Liver (tissue), 10 donors: ENCODE measurements at places on chromosomes 7 and 10. TPM values are rescaled to one million over a fixed set of nuclear protein-coding genes. Genes with fewer than 3 reads are reported as not detected.

Gene INA
- total RNA-seq: not detected

GRCh38 chr7:106731646-106732444, 70.9 kb upstream of the CCDC71L start:
- H3K27me3 ChIP-seq: no peaks in the 10 kb centered on the region
- no peaks in the 10 kb centered on the region for H3K36me3 ChIP-seq
- peaks cover 6% of the 10 kb centered on the region for H3K4me1 ChIP-seq
- no peak overlapping the region for H3K4me3 ChIP-seq
- H3K27ac ChIP-seq: no peak overlapping the region
- DNase-seq: no peak

- H3K27ac ChIP-seq: no peak overlapping the region
- H3K4me1 ChIP-seq: peaks cover 2% of the 10 kb centered on the region
- DNase-seq: no peak
- H3K36me3 ChIP-seq: no peaks in the 10 kb centered on the region
- no peak overlapping the region for H3K4me3 ChIP-seq
These were observed 140.5 kb downstream of the PKD1L1 start for GRCh38 chr7:47807756-47808155.

GRCh38 chr7:92158660-92159575, 20.0 kb downstream of the LRRD1 start:
- H3K4me3 ChIP-seq: no peak overlapping the region
- no peak overlapping the region for H3K27ac ChIP-seq

DNA sequence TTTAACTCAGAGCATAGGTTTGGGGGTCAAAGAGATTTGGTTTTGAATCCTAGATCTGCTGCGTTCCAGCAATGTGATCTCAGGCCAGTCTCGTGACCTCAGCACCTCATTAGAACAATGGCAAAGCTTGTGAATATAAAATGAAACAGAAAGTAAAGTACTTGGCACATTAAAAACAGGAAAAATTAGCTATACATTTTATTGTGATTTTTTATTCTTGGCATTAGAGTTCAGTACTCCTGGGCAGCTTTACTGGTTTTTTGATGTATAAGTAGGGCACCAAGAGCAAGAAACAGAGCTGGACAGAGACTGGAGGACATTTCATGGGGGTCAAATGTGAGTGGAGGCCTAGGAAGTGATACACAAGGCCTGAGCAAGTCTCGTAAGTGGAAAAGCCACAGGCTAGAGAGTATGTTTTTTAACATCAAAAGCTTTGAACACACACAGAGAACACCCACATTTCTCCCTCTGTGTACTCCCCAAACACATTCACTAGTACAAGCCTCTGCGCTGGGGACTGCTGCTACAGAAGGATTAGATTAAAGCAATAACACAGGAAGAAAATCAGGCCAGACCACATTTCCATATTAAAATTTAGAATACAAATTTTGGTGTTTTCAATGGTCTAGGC, 157.2 kb upstream of the SLC25A13 start:
- H3K36me3 ChIP-seq: no peaks in the 10 kb centered on the region
- H3K4me1 ChIP-seq: no peaks in the 10 kb centered on the region
- no peak overlapping the region for H3K4me3 ChIP-seq
- H3K27me3 ChIP-seq: no peaks in the 10 kb centered on the region

Gene DDC
- 74.9 TPM for total RNA-seq

- H3K36me3 ChIP-seq: no peaks in the 10 kb centered on the region
- no peaks in the 10 kb centered on the region for H3K27me3 ChIP-seq
- H3K4me3 ChIP-seq: no peak overlapping the region
- peak overlapping the region; percentile 95 for H3K27ac ChIP-seq
These were observed 293.6 kb upstream of the ZMIZ1 start for GRCh38 chr10:78774999-78775711.

Gene CD36
- total RNA-seq: 597 TPM

DNA sequence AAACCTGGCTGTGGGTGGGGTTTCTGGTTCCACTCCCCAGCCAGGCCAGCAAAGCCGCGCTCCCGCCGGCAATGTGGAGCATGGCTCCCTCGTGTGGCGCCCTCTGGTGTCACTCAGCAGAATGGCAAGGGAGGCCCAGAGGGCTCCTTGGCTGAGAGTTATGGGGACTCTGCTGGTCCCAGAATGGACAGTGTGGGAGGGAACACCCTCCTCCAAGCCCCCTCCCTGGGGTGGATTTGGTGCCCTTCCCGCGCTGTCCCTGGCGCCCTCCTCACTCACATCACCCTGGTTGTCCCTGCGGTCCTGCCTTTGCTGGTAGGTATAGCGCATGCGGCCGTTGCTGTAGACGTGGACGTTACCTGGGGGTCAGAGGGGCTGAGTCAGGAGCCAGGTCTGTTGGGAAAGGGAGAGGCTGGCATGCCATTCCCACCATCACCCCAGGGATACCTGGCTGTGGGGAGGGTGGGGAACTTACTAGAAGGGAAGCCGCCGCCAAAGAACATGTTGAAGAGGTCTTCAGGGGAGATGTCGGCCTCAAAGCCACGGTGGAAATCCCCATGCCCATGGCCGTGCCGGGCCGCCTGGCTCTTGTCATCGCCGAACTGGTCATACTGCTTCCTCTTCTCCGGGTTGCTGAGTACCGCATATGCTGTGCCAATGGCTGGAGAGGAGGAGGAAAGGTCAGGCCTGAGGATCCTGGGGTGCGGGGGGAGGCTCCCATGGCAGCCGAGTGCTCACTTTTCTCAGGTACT, 14.0 kb downstream of the DNAJB12 start:
- H3K36me3 ChIP-seq: peaks cover 16% of the 10 kb centered on the region
- H3K4me1 ChIP-seq: peaks cover 22% of the 10 kb centered on the region
- DNase-seq: peak; percentile 79
- no peak overlapping the region for H3K27ac ChIP-seq
- H3K4me3 ChIP-seq: no peak overlapping the region

- H3K36me3 ChIP-seq: no peaks in the 10 kb centered on the region
- no peak for DNase-seq
- H3K27me3 ChIP-seq: peaks cover 6% of the 10 kb centered on the region
- no peak overlapping the region for H3K4me3 ChIP-seq
- H3K4me1 ChIP-seq: no peaks in the 10 kb centered on the region
These were observed 53.3 kb upstream of the FAM180A start for GRCh38 chr7:135801877-135802276.

Gene FAM131B
- total RNA-seq: 0.14 TPM

DNA sequence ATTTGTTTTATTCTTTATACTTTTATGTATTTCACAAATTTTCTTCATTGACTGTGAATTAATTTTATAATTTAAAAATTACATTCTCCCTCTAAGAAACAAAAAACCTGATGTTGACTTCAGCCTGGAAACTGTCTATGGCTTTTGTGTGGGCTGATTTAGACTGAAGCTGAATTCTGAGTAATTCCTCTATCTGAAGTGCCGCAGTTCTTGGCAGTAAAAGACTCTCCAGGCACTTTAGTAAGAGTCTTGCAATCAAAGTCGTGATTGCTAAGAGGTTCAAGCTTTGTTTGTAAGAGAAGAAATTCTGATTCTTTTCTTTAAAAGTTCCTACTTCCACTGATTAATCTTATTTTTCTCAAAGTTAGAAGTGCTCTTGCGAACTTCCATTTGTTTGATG, 3.4 kb upstream of the CEP41 start:
- H3K4me1 ChIP-seq: peaks cover 3% of the 10 kb centered on the region
- H3K36me3 ChIP-seq: no peaks in the 10 kb centered on the region
- no peaks in the 10 kb centered on the region for H3K27me3 ChIP-seq
- no peak for DNase-seq
- H3K4me3 ChIP-seq: no peak overlapping the region
- no peak overlapping the region for H3K27ac ChIP-seq

DNA sequence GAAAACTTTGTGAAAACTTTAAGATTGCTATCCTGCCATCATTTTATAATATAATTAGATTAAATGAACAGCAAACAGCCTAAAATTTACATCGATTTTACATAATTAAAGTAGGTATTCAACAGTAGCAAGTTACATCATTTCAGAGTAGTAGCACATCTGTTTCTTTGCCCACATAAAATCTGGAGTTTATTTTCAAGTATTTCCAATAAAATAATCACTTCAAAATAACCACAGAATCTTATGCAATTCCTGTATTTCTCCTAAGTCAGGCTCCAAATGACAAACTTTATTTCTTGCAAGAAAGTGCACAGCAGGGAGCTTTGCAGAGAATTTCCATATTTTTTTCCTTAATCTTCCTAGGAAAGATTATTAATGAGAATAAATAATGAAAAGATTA, 82.6 kb downstream of the CUBN start:
- H3K4me3 ChIP-seq: no peak overlapping the region
- no peaks in the 10 kb centered on the region for H3K36me3 ChIP-seq
- H3K27me3 ChIP-seq: no peaks in the 10 kb centered on the region
- no peak overlapping the region for H3K27ac ChIP-seq
- DNase-seq: no peak

DNA sequence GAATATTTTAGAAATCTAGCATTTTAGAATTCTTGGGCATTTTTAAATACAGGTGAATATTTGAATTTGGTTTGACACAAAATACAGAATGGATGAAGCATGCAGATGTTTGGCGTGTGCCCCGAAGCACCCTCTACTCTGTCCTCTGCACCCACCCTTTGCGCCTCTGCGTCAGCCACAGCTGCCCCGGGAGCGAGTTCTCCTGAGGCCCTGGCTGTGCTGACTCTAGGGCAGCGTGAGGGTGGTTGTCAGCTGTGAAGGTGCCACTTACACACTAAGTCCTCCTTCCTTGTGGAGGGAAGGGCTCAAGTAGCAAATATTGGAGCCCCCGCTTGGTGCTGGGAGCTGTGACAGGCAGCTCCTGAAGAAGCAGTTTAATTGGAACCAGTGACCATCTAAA, 48.4 kb downstream of the DAGLB start:
- no peaks in the 10 kb centered on the region for H3K27me3 ChIP-seq
- H3K4me3 ChIP-seq: no peak overlapping the region
- no peaks in the 10 kb centered on the region for H3K4me1 ChIP-seq
- H3K27ac ChIP-seq: no peak overlapping the region
- no peak for DNase-seq

GRCh38 chr10:113491967-113492565, 60.8 kb upstream of the HABP2 start:
- no peaks in the 10 kb centered on the region for H3K27me3 ChIP-seq
- no peaks in the 10 kb centered on the region for H3K4me1 ChIP-seq
- no peaks in the 10 kb centered on the region for H3K36me3 ChIP-seq
- H3K27ac ChIP-seq: no peak overlapping the region
- no peak for DNase-seq

GRCh38 chr7:151248346-151249033, at the start of gene SMARCD3:
Gene SMARCD3 (minus strand): TSS chr7:151248694. CDS start chr7:151248562, 132 bp downstream.
- H3K27ac ChIP-seq: peak within 1 kb of the TSS; percentile 73
- H3K4me1 ChIP-seq: peaks cover 11% of the 10 kb centered on the region
- peaks cover 10% of the 10 kb centered on the region for H3K27me3 ChIP-seq
- DNase-seq: peak; percentile 61
- H3K4me3 ChIP-seq: peak within 1 kb of the TSS; percentile 51
- H3K36me3 ChIP-seq: no peaks in the 10 kb centered on the region

Gene CFAP58
- 0.09 TPM for total RNA-seq

GRCh38 chr7:141695803-141696289, 6.1 kb downstream of the DENND11 start:
- H3K27ac ChIP-seq: peak overlapping the region; percentile 82
- H3K27me3 ChIP-seq: no peaks in the 10 kb centered on the region
- H3K4me1 ChIP-seq: peaks cover 28% of the 10 kb centered on the region
- no peaks in the 10 kb centered on the region for H3K36me3 ChIP-seq
- peak; percentile 39 for DNase-seq
- H3K4me3 ChIP-seq: no peak overlapping the region

DNA sequence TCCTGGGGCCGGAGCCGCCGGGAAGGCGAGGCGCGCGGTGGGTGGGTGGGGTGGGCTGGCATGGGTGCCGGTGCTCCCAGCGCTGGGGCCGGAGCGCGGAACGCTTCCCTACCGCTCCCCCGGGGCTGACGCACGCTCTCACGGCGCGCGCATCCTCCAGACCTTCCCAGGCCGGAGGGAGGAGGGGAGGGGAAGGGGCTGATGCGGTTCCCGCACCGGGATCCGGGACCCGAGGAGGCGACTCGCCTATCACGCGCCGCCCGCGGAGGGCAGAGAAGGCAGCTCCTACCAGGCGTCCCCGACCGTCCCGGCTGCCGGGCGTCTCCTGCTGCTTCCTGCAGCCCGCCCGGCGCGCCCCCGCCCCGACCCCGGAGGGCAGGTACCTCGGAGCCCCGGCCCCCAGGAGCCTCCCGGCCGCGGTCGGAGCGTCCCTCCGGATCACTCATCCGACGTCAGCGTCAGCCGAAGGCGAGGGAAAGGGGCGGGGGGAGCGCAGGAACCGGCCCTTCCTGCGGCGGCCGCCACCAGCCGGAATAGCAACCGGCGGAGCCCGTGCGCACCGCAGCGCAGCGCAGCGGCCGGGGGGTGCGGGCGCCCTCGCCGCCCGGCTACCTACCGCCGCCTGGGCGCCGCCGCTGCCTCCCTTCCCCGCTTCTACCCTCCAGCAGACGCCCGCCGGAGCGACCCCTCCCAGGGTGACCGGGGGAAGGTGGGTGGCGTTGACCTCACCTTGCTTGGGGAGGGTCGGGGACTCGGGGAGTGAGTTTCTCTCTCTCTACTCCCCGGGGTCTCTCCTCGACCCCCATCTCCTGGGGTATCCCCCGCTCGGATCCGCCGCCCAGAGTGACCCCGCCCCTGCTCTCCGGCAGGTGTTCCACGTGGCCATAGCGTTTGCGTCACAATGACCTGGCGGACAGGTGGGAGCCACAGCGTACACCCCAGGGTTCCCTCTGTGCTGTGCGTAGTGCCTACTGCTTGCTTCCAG, at the start of gene ICA1:
TSS of gene ICA1 (minus strand) at position 457 of the 985 bp plus-strand sequence. CDS start 26,241 bp downstream, outside the sequence.
- peaks cover 3% of the 10 kb centered on the region for H3K4me1 ChIP-seq
- DNase-seq: peak; percentile 62
- H3K27me3 ChIP-seq: no peaks in the 10 kb centered on the region
- H3K27ac ChIP-seq: peak within 1 kb of the TSS; percentile 69
- peak within 1 kb of the TSS; percentile 79 for H3K4me3 ChIP-seq
- no peaks in the 10 kb centered on the region for H3K36me3 ChIP-seq

Gene ANKRD2
- not detected for total RNA-seq

DNA sequence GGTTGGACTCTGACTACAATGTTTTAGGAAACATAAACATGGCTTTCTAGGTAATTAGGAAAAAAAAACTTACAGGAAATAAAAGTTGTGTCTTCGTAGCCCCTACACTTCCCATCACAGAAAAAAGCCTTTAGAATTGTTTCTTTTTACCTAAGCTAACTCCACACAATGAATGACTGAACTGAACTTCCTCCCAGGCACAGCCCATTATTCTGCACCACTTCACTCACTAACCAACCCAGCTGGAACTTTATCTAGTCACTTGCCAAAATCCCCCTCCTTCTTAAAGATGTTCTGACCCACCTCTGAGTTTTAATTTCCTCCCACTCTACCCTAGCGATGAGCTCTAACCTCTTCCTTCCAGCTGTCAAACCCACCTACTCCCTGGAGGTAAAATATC, 91.7 kb upstream of the MEOX2 start:
- no peak overlapping the region for H3K27ac ChIP-seq
- H3K4me1 ChIP-seq: no peaks in the 10 kb centered on the region
- DNase-seq: no peak
- H3K4me3 ChIP-seq: no peak overlapping the region

DNA sequence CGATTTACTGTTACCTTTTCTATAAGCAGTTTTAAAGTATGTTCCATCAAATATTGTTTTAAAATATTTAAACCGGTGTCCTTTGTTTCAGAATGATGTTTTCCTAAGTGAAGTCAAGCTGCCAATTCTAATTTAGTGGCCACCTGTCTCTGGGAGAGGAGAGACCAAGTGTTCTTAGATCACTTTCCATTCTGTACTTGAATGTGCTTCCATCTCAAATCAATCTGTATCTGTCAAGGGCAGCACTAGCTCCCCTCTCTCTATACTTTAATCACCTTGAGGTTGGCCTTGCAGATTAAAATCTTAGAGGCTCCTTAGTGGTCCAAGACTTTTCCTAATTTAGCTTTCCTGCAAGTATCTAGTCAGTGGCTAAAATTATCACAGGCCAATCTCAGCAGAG, 49.6 kb downstream of the LGI1 start:
- H3K27me3 ChIP-seq: no peaks in the 10 kb centered on the region
- no peaks in the 10 kb centered on the region for H3K4me1 ChIP-seq
- no peak overlapping the region for H3K27ac ChIP-seq
- H3K36me3 ChIP-seq: no peaks in the 10 kb centered on the region
